A549 treated with Mapracorat at 1 μM for 4 hours (cell line): ENCODE measurements at places on chromosomes 5 and 9. TPM values are rescaled to one million over a fixed set of nuclear protein-coding genes. Genes with fewer than 3 reads are reported as not detected.

AQP7 gene
- 0.27 to 0.59 TPM (median 0.34 TPM) in 5 replicates for total RNA-seq

HRH2 gene
- 0.38 to 0.70 TPM (median 0.53 TPM) in 5 replicates for total RNA-seq

IRX4 gene
- total RNA-seq, result 0.20 to 0.45 TPM (median 0.31 TPM) in 5 replicates

WNT8A gene
- not detected in 5 replicates for total RNA-seq

MTREX gene
- 25.4 to 54.0 TPM (median 34.4 TPM) in 5 replicates for total RNA-seq

FAM169A gene
- total RNA-seq, result 3.7 to 6.9 TPM (median 6.0 TPM) in 5 replicates

ADGRV1 gene
- total RNA-seq, result 0.44 to 1.1 TPM (median 0.71 TPM) in 5 replicates

SH3GL2 gene
- total RNA-seq, result 0.05 to 0.08 TPM (median 0.07 TPM) in 3 of 5 replicates, not detected in the others

OR1K1 gene
- not detected in 5 replicates for total RNA-seq

CTNND2 gene
- total RNA-seq, result not detected in 5 replicates

ECPAS gene
- 37.5 to 46.6 TPM (median 40.4 TPM) in 5 replicates for total RNA-seq

TAF11L5 gene
- not detected in 5 replicates for total RNA-seq

APBA1 gene
- 0.09 to 0.34 TPM (median 0.17 TPM) in 5 replicates for total RNA-seq

HTR1A gene
- not detected in 5 replicates for total RNA-seq

TAS2R1 gene
- not detected in 5 replicates for total RNA-seq

SMIM33 gene
- not detected in 5 replicates for total RNA-seq

ERAP2 gene
- total RNA-seq, result 0.82 to 2.4 TPM (median 1.4 TPM) in 5 replicates

RGS3 gene
- 18.8 to 25.8 TPM (median 19.9 TPM) in 5 replicates for total RNA-seq

PCDHGB7 gene
- 0.05 to 0.10 TPM (median 0.07 TPM) in 3 of 5 replicates, not detected in the others for total RNA-seq

PCDHA9 gene
- total RNA-seq, result 0.02 TPM in 1 of 5 replicates, not detected in the others
